ENCODE measurements at places on chromosomes 1 and 21.

DNA sequence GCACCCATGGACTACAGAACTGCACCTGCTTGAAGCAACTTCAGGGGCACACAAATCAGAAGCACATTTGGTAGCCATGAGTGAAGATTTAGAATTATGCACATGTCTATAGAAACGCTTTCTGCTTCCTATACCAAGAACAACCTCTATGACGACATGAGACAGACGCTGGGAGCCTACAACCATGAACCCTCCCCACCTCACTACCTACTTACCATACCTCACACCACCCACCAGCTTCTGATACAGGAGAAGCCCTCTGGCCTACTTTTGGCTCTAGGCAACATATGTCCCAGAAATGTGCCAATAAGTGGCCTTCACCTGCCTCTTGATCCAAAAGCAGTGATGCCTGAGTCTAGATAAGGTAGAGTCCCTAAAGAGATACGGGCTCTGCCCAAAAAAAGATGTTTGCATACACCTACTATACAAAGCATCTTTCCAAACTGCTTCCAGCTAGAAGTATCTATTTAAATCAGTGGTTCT lies 58.5 kb downstream of the SLC45A1 start:
- DNase-seq, result no peak

GRCh38 chr1:243375596-243375995 lies 119.8 kb downstream of the SDCCAG8 start:
- no peak for DNase-seq

DNA sequence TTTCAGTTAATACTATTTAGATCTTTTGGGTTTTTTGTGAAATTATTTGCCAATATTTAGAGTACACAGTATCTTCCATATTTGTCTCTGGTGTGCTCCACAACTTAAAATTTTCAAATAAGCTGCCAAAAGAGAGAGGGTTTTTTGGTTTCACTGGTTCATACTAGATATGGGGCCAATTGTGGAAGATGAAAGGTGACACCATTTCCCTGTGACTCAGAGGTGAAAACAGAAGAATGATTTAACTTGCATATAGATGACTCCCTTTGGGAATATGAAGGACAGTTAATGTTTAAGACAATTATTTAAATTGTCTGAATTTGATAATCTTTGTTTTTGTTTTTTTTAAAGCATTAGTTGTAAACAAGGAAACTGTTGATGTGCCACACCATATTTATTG lies 37.5 kb downstream of the IVNS1ABP start:
- DNase-seq, result no peak

- DNase-seq, result no peak
Observed at GRCh38 chr1:40096646-40096976, 441 bp downstream of the PPT1 start.

Data from activated T-helper 1 cell treated with anti-CD3 and anti-CD28 coated beads, Interleukin-2, amount 50 U/mL, for 16 hours (primary cell).